Activated CD4-positive, alpha-beta T cell treated with anti-CD3 and anti-CD28 coated beads, Interleukin-2, amount 10 ng/mL, durations not matched to agents 24 days and 14 days (primary cell): ENCODE measurements at places on chromosomes 4 and X. TPM values are rescaled to one million over a fixed set of nuclear protein-coding genes. Genes with fewer than 3 reads are reported as not detected.

Gene CCDC158
- total RNA-seq: not detected in 2 replicates

Gene EFHC2
- total RNA-seq: not detected in 2 replicates

Gene EREG
- not detected in 2 replicates for total RNA-seq

Gene HPF1
- total RNA-seq: 18.8 and 34.0 TPM in 2 replicates

Gene ZCCHC18
- 0.35 and 0.69 TPM in 2 replicates for total RNA-seq

Gene ITM2A
- total RNA-seq: 102 and 113 TPM in 2 replicates

Gene TREX2
- 1.1 and 1.9 TPM in 2 replicates for total RNA-seq

Gene ZCCHC12
- not detected in 2 replicates for total RNA-seq
